Stimulated activated CD4-positive, alpha-beta T cell treated with anti-CD3 and anti-CD28 coated beads, Interleukin-1b, Interleukin-23, amount 100 ng/mL, for 4 hours (primary cell): ENCODE measurements at places on chromosomes 3 and 15.

DNA sequence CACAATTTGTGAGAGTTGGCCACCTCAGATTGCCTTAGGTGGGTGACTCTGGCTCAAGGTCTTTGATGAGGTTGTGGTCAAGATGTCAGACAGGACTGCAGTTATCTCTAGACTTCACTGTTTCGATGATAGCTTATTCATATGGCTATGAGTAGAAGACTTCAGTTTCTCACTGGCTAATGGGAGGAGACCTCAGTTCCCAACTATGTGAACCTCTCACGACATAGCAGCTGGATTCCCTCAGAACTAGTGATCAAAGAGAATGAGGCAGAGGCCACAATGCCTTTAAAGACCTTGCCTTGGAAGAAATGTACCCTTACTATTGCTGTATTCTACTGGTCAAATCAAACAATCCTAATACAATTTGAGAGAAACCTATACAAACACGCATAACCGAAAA, 607.5 kb upstream of the ROBO2 start:
- DNase-seq, result no peak

DNA sequence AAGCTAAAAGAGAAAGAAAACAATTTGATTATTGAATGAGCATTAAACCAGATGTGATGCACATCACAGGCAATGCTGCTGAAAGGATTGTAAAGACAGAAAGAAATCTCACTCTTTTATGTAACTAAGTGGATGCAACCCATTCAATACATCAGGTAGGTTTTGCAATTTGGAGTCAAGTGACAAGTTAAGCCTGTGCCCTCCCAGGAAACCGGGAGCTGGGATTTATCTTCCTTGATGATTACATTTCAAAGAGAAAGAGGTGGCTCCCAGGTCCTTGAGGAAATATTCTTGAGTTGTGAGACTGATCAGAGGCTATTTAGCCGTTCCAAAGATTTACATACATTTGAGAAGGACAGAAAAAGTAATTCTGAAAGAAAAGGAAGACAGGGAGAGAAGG, 219.0 kb upstream of the PROK2 start:
- no peak for DNase-seq

DNA sequence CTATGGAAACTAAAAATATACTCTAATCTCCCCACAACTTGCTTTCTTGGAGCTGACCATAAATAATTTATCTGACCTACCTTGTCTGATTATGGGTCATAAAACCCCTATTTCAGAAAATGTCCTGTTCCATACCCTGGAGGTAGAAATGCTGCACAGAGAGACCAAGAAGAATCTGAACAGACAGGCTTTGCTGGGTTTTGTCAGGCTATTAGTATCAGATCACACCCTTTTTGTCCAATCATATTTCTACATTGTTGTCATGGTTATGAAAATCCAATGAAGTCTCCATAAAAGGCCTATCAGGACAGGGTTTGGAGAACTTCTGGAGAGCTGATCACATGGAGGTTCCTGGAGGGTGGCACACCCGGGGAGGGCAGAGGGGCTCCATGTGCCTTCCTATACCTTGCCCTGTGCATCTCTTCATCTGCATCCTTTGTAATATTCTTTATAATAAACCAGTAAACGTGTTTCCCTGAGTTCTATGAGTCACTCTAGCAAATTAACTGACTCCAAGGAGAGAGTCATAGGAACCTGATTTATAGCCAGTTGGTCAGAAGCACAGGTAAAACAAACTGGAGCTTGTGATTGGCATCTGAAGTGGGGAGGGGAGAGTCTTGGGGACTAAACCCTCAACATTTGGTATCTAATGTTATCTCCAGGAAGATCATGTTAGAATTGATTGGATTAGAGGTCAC, 58.1 kb downstream of the NGLY1 start:
- no peak for DNase-seq

DNA sequence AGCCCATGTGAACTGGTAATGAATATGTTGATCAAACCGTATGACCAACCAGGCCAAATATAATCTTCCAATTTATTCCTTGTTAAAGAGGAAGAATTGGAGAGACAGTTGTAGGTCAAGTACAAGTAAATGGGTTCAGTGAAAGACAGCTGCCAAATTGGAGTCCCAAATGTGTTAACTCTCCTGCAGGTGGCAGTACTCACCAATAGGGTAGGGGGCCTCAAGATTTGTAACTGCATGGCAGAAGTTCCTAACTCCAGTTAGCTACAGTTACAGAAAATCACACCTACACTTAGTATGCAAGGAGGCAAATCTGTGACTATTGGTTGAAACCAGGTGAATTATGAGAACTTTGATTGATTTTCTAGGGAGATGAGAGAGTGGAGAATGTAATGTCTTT, 278.0 kb downstream of the ZBBX start:
- DNase-seq, result no peak

DNA sequence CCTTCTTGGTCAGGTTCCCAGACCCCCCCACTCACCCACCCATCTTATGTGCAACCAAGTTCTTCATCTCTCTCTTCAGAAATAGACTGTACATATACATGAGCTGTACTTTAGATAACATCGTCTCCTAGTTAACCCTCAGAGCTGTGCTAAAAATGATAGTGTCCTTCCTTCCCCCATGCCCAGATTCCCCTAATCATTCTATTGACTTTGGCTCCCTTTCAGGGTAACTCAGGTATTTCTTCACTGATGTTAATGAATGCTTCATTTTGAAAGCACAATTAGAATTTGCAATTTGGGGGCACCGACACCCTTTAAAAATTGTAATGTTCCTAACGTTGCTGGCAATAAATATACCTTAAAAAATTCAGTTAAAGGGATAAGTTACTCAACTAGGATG, 10.9 kb downstream of the PARP9 start:
- no peak for DNase-seq

- DNase-seq, result no peak
Measured at GRCh38 chr3:147616998-147617619, 207.9 kb downstream of the ZIC1 start.

DNA sequence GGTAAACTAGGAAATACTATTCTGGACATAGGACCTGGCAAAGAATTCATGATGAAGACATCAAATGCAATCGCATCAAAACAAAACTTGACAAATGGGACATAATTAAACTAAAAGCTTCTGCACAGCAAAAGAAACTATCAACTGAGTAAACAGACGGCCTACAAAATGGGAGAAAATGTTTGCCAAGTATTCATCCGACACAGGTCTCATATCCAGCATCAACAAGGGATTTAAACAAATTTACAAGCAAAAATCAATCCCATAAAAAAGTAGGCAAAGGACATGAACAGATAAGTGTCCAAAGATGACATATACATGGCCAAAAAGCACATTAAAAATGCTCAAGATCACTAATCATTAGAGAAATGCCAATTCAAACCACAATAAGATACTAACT, 1088.9 kb downstream of the NAALADL2 start:
- no peak for DNase-seq

DNA sequence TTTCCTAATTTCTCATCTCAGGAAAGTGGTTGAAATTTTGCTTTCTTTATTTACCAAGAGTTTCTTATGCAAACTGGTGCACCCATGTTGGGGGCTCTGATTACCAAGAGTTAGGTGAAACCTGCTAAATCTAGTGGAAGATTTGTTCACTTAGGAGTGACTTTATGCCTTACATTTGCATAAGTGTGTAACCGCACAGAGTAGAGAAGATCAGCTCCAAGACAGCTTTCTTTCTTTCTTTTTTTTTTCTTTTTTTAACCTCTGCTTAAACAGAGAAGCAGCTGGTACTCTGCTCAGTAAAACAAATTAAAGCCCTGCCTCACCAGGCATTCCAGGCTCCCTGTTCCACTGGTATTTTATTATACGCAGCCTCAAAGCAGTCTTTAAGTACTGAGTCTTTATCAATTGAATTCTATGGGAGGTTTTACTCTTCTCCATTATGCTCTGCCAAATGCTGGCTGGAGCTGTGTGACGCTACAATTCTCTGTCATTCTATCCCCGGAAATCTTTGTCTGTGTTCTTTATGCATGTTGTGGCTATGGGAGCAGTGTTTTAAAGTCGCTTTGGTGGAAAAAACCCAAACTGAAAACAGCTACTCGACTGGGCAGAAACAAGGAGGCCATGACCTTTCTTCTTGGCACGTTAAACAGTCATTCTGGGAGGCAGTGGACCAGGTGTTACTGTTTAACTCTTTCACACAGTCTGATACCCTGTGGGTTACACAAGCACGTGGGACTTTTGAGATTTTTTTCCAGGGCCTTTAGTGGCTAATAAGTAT, 55.2 kb upstream of the GBE1 start:
- DNase-seq, result no peak

GRCh38 chr15:33089878-33090757, 104.4 kb downstream of the FMN1 start:
- no peak for DNase-seq

GRCh38 chr3:158743664-158744566, 11.7 kb upstream of the RARRES1 start:
- DNase-seq, result no peak

DNA sequence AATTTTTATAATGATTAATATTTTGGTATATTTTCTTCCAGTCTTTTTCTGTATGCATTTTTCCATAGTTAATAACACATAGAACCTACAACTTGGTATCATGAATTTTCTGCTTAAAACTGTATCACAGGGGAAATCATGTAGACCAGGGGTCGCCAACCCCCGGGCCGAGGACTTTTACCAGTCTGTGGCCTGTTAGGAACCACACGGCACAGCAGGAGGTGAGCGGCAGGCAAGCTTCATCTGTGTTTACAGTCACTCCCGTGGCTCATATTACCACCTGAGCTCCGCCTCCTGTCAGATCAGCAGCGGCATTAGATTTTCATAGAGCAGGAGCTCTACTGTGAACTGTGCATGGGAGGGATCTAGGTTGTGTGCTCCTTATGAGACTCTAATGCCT, 54.7 kb downstream of the RPL22L1 start:
- DNase-seq, result no peak

GRCh38 chr3:8712045-8712907, 21.3 kb upstream of the CAV3 start:
- DNase-seq, result no peak

- DNase-seq, result no peak
Measured at GRCh38 chr3:123765475-123766128, 118.5 kb downstream of the MYLK start.

- DNase-seq, result no peak
Measured at GRCh38 chr15:40688932-40689799, 5.8 kb upstream of the RAD51 start.

DNA sequence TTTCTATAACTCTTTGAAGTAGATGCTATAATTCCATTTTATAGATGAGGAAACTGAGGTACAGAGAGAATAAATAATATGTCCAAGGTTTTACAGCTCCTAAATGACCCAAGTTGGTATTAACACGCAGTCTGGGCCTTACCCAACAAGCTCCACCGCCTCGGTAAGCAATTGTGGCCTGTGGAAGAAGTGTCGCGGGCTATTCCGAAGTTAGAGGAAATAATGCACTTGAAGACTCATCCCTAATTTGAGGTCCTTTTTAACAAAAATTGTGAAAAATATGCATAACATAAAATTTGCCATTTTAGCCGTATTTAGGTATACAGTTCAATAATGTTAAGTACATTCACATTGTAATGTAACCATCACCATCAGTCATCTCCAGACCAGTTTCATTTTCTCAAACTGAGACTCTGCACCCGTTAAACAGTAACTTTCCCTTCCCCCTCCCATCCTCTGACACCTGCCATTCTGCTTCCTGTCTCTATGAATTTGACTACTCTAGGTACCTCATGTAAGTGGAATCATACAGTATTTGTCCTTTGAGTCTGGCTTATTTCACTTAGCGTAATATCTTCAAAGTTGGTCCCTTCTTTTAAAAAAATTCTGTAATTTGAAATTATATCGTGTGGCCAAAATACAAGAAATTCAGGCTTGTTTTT, 18.2 kb downstream of the IDH3A start:
- DNase-seq, result no peak

DNA sequence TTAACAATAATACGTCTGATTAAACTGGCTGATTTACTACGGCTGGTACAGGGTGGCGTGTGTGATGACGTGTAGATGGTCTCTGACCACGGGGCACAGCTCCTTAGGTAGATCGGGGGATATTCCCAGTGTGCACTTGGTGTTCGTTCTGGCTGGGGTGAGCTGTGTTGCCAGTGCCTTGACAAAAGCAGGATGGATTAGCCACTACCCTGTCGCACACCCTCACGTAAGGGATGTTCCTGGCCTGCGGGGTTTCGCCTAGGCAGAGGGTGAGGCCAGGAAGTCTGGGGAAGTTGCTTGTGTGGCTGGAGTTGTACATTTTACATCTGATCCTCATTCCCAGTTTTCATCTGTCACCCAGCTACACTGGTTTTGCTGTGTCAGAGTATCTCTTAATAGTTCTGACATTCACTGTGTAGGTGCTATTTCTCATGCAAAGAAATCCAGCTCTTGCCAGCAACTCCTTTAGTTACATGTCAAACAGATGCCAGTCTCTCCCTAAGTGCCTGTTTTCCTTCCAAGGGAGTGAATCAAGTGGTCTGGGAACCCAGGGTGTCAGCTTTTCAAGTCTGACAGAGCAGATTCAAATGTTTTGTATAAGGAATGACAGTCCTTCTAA, 66.1 kb upstream of the CCR4 start:
- DNase-seq, result no peak

DNA sequence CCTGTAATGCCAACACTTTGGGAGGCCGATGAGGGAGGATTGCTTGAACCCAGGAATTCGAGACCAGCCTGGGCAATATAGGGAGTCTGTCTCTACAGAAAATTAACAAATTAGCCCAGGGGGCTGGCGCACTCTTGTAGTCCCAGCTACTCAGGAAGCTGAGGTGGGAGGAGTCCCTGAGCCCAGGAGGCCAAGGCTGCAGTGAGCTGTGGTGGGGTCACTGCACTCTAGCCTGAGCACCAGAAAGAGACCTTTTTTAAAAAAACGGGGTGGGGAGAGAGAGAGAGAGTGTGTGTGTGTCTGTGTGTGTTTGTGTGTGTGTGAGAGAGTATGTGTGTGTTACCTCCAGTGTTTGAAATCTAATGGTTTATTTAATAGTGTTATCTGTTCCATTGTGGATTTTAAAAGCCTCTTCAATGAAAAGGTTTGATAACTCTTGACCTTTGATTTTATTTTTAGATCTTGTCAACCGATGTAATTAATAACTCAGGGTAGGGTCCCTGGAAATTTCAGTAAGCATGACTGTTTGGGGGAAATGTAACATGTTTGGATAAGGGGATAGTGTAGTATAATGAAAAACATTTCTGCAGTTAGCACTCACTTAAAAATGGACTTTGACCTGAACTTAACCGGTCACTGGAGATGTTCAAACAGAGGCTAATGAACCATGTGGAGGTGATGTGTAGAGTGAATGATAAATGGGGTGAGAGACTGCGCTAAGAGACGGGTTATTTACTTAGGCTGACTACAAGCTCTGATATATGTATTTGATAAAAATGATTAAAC, 29.7 kb downstream of the LRCH3 start:
- no peak for DNase-seq

- no peak for DNase-seq
Measured at GRCh38 chr3:194084284-194084683, 51.7 kb upstream of the HES1 start.

- DNase-seq, result no peak
Measured at GRCh38 chr3:65210026-65210814, 522.4 kb upstream of the ADAMTS9 start.
